ENCODE measurements at places on chromosomes 5 and 9.
A peak's percentile ranks its signal among the peaks of the same experiment; 100 is the strongest.

DNA sequence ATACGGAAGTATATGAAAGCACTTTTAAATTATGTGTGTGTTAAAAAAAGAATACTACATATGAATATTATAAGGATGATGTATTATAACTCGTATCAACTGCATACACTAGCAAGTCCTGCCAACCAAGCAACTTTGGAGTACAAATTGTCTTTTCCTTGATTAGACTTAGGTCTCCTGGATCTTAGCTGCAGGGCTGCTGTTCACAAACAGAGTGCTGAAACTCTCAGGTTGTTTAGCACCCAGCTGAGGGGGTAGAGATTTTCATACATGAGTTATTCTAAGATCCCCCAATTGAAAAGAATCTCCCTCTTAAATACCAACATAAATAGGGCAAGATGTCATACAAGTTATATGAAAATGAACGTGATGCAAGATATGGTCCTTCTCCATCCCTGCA, 149.8 kb upstream of the TNC start:
- no peak for DNase-seq

DNA sequence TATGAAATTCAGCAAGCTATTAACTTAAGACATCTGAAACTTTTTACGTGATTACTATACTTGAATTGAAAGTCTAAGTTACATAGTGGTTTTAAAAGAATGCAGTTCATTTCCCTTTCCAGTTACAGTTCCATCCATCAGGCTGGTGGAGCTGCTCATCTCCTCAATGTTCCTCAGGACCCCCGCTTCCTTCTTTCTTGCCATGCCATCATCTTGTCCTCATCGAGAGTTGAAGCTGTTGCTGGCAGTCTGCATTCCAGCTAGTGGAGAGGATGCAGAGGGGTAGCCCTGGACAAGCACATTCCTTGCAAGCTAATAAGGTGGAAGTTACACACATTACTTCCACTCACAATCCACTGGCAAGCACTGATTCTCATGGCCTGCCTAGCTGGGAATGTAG, 8.8 kb upstream of the RNF183 start:
- DNase-seq, result no peak

- peak; percentile 30 for DNase-seq
Observed at GRCh38 chr5:93926831-93927620, 185.6 kb upstream of the POU5F2 start.

DNA sequence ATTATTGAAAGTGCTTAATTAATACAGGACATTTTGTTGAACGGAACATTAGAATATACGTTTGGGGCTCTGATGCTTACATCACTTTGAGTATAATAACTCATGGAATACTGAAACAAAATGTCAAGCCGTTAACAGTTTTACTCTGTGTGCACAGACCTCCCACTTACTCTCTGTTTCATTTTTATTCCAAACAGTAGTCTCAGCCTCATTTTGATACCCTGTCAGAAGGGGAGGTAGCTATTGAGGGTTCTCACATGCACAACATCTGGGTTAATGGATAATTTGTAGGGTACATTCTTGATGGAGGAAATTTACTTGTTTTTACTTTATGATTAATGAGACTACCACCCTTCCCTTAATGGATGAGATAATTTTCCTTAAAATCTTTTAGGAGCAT, 59.0 kb downstream of the SCAMP1 start:
- DNase-seq, result no peak

DNA sequence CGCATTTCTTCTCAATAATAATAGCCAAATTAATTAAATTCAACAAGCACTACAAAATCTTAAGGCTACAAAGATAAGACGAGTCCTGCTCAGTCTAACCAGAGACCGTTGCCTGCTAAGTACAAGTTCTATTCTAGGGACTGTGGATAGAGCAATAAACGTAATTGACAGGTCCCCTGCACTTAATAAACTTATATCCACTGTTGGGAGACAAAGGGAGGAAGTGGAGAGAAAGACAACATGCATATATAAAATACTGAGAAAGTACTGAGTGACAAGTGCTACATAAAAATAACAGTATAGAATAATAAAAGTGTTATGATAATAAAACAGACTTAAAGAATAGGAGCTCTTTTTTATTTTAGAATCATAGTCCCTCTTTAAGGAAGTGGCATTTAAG, 158.1 kb downstream of the MLLT3 start:
- no peak for DNase-seq

- DNase-seq, result no peak
Observed at GRCh38 chr5:123294544-123294943, 128.7 kb downstream of the CEP120 start.

GRCh38 chr5:56565283-56565615, 250.1 kb upstream of the MAP3K1 start:
- DNase-seq, result no peak

GRCh38 chr9:98992107-98992884, 48.6 kb downstream of the COL15A1 start:
- no peak for DNase-seq

DNA sequence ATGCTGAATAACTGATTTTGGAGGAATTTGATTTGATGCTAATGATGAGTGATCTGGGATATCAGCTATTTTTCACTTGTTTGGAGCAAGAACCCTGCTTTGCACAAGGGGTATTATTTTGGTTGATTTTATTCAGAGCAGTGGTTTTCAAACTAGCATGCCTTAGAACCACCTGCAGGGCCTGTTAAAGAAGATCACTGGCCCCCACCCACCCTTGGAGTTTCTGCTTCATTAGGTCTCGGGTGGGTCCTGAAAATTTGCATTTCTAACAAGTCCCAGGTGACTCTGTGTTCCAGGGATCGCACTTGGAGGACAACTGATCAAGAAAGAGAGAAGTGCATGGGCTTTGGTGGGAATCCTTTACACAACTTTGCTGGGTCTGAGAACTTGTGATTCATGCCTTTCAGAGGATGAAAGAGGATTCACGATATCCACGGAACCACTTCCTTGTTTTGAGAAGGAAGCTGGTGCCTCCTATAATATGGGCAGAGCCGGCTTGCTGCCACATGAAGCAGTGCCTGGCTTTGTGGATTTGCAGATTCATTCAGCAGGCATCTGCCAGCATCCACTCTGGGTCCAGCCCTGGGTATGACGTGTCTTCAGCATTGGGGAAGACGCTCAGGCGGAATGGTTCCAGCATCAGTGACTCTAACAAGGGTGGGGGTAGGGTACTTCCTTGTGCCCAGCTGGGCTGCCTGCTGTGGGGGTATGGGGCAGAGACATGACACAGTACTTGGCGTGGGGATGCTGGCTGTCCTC, 106.6 kb upstream of the PITX1 start:
- DNase-seq, result peak; percentile 74

DNA sequence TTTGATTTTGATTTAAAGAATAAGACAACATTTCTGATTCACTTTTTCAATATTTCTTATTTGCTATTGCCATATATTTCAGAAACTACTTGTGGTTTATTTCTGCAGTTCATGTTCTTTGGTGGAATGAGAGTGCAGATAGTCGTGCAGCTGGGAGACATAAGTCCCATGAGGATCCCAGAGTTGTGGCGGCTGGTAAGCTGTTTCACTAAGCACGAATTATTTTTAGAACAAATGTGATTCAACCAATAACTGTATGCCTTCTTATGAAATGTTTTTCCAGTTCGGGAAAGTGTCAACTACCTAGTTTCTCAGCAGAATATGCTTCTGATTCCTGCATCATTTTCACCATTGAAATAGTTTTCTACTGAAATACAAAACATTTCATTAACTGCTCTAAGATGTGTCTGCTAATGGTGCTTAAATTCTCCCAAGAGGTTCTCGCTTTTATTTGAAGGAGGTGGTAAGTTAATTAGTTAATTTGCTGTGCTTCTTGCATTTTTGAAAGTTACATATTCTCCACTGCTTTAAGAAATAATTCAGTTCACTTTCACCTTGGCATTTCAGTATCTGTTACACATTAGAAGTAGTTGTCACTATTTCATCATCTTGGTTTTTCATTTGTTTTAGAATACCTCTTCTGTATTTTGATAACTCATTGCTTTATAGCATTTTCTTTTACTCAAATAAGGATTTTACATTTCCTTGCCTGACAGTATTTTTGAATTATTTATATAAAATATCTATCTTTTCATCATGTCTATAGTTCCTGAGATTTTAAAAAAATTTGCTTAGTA, 9.0 kb downstream of the NIPSNAP3B start:
- no peak for DNase-seq

- DNase-seq, result no peak
Observed at GRCh38 chr5:174811438-174811837, 87.1 kb downstream of the MSX2 start.

GRCh38 chr5:14143841-14144585, 871 bp downstream of the TRIO start:
- DNase-seq, result no peak

- DNase-seq, result peak; percentile 72
Observed at GRCh38 chr5:80141147-80141671, 106.1 kb downstream of the THBS4 start.

DNA sequence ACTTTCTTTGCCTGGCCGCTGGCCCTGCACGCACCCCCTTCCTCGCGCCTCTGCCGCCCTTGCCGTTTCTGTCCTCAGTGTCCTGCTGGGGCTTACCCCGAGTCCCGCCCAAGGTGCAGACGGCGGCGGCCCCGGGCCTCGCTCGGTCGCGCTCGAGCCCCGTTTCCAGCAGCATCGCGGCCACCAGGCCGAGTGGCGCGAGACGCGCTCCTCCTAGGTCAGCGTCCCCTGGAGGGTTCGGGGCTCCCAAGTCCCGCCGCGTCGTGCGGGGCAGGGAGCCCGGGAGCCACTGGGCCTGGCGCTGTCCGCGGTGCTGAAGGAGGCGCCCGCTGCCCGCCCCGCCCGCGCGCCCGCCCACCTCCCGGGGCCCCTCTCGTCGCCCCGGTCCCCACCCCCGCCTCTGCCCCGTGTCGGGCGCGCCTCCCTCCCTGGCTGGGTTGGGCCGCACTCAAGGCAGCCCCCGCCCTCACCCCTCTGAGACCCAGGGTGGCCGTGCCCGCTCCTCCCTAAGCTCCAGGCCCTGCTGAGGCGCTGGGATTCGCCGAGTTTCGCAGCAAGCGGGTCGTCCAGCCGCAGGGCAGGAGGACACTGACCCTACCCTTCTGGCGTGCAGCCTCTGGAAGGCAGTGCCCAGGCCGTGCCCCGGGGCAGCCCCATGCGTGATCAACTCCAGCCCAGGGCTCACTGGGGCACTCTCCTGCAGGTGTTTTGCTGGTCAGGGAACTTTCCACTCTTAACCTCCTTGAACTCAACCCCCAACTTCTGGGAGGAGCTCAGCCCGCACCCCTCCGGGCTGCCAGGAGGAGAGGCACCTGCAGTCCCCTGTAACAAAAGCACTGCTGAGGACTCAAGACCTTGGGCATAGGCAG, at the start of gene LHX3:
LHX3 (minus strand) TSS at position 291 of the 869 bp plus-strand sequence; CDS start at position 175, 116 bp downstream.
- no peak for DNase-seq

DNA sequence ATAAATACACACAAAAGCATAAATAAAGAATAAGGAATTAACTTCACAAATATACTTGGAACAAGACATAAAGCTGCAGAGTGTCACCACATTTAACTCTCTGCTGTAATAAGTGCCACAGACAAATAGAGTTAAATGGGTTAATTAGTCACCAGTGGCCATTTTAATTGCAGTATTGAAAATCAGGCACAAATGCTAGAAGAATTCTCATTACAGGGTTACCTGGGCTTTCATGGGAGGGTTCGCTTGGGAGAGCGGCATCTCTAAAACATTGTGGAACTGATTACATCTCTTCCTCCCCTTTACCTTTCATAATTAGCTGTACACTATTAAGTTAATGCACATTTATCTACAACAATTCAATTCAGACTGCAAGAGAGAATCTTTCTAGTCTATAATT, 505.3 kb upstream of the DAP start:
- no peak for DNase-seq

- DNase-seq, result no peak
Observed at GRCh38 chr5:180436275-180436674, 57.9 kb upstream of the CNOT6 start.

DNA sequence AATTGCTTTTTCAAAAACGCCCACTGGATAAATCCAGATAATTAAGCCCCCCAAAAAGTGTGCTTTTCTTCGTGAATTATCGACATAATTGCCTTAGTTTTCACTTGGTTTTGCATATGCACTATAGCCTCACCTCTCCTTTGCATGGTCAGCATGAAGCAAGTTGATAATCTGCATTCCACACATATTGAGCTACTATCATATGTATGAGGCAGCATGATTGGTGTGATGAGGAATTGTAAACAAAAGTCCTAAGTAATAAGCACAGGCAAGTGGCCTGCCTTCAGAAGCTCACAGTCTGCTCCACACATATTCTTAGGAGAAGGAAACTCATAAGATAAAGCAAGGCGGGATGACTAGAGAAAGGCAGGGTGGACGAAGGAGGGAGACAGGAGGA, 33.8 kb downstream of the MED10 start:
- DNase-seq, result no peak

DNA sequence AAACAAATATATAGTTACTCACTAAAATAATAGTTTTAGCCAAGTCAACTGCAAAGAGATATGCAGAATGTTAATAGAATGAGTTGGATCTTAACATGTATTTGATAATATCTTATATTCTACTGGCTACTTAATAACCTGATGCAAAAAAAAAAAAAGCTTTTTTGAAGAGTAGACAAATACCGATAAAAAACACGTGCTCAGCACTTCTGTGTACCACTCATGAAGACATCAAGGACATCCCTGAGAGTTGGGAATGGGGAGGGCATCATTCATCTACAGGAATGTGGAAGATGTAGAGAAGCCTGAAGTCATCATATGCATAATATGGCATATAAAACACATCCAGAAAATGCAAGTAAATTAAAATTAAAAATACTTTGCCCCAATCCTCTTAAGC, 43.2 kb upstream of the RANBP3L start:
- no peak for DNase-seq

GRCh38 chr9:87008667-87009066, 61.4 kb upstream of the GAS1 start:
- no peak for DNase-seq

DNA sequence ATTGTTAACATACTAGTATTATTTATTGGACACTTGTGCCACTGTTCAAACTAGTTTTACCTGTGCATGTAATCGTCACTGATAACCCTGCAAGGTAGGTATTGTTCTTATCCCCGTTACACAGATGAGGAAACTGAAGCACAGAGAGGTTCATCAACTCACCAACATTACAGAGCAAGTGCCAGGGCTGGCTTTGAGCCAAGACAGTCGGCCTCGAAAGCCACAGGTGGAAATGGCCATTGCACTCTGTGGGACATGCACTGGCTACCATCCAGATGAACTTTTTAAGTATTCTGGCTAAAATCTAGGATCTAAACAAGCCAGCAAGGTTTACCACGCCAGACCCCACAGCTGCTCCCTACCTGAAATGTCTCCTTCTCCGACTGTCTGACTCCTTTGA, 57.9 kb downstream of the TEX10 start:
- DNase-seq, result no peak

DNA sequence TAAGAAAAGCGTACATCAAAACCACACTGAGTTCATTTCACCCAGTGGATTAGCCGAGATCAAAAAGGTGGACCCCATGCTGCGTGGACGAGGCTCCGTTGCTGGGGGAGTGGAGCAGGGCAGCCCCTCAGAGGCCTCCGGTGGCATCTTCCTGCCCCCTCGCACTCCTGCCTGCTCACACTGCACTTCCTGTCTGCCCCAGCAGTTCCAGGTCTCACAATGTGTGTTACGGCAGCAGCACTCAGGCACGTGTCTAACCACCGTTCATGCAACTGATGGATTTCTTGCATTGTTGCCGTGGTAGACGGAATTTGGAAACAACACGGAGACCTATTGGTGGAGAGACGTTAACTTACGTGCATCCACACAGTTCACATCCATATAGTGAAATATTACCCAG, 196.6 kb upstream of the OTULINL start:
- no peak for DNase-seq

GRCh38 chr9:87824216-87824875, 58.3 kb upstream of the SPATA31E1 start:
- DNase-seq, result no peak
